Stimulated activated CD4-positive, alpha-beta T cell treated with anti-CD3 and anti-CD28 coated beads, TNF-alpha, amount 100 ng/mL, for 4 hours (primary cell): ENCODE measurements at places on chromosomes 4 and X.

- DNase-seq = no peak
These were observed 95.7 kb upstream of the IL15 start for GRCh38 chr4:141540643-141541042.

DNA sequence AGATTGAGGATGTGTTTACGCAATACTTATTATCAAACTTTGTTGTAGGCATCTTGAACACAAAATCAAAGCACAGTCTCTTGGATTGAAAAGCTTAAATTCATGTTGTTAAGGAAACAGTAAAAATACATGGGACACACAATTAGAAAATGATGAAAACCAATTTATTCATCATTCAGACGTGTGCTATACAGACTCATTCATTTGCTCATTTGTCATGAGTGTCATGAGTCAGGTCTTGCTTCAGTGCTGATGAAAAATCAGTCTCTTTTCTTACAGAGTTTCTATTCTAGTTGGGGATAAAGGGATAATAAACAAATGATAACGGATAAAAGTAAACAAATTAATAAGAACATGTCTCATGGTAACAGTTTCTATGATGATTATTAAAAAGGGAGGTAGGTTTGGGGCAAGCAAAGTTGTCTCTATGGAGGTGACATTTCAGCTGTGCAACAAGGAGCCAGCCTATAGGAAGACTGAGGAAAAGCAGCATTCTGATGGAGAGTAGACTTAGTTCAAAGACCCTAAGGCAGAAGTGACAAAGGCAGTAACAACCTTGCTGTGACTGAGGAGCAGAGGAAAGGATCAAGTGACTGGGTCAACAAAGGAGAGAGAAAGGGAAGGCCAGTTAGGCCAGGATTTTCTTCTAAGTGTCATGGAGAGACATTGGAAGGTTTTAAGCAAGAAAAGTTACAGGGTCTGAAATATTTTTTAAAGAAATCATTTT lies 224.0 kb upstream of the HHIP start:
- no peak for DNase-seq

DNA sequence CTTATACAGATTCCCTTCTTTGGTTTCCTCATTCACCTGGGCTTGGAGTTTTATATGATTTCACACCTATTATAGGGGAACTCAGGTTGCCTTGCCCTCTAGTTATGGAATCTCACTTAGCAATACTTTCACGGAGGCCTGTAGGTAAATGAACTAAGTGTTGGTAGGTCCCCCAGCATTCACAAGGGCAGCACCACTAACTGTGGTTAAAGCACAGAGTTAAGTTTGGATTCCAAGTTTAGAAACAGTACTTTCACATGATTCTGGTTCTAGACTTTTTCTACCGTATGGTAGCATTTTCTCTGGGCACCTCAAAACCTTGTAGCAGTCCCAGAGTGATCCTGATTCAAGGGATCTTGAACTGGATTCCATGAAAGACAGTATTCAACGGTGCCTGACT lies 46.4 kb downstream of the SH2D1A start:
- no peak for DNase-seq

DNA sequence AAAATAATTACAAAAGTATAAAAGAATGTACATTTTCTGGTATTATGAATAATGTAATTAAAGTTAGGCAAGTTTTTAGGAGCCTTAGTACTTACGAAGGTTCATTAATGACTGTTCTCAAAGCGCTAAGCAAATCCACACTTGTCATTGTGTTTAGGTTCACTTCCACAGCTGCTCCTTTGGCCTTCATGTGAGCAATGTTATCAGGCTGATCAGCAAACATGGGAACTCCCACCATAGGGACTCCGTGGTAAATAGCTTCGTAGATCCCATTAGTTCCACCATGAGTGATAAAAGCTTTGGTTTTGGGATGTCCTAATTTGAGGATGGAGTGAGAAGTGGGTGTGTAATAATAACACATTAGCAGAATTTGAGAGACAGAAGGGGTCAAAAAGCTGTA lies 45.1 kb downstream of the UGT2A2 start:
- no peak for DNase-seq

DNA sequence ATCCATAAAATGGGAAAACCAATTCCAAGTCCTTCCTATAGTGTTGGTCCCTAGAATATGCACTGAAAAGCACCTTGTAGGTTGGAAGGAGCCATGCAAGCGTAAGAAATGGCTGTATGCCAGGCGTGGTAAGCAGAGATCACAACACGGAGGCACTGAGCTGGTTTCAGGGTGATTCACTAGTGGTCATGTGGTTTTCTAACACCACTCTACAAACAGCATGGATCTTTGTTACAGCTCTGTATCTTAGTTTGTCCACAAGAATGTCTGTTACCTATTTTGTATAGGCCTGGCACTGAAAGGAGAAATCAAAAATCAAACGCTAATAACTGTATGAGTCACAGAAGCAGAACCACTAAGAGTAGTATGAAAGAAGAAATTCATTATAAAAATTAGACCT lies 71.9 kb downstream of the MAGEB17 start:
- DNase-seq = no peak
